GM13977 (cell line): ENCODE measurements at places on chromosomes 2 and 18.

GRCh38 chr2:40302751-40303325 lies 149.1 kb downstream of the SLC8A1 start:
- no peak for DNase-seq

DNA sequence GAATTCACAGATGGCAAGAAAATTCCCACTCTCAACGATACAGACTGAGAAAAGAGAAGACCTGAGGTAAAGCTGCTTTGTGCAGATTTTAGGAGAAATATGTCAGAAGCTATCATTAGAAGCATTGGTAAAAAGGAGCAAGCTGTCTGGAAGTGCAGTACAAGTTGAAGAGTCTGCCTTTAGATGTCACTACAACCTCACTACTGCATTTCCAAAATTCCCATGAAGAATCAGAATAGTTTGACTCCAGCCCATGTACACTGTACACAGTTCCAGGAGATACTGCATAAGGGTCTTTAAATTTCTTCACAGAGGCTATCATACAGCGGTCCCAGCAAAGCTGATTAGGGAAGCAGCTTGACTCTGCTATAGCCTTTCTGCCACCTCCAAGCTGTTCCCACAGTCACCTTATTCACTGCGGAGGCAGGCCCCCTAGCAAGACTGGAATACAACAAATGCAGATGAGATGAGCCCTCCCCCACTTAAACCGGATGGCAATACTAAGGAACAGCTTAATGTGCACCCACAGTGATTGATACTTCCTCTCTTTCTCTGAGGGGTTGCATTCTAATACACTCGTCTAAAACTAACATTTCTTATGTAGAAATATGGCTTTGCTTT lies 527.4 kb downstream of the TMEM182 start:
- DNase-seq: no peak

DNA sequence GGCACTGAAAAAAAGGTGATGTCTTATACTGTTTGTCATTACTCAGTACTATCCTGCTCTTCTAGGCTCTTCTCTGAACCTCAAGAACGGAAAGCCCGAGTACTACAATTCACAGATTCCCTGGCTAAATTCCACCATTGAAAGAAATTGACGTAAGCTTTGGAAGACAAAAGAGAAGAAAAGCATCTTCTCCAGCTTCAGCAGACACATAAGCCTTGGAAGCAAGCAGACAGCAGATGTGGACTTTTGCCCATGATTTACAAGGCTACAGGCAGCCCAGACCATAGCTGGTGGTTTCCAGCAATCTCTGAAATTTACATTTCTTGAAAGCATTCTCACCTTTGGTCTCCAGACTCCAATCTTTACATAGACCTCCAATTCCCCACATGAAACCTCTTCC lies 289.0 kb downstream of the C1D start:
- DNase-seq: no peak

GRCh38 chr18:42486271-42486670 lies 531.2 kb downstream of the PIK3C3 start:
- no peak for DNase-seq

DNA sequence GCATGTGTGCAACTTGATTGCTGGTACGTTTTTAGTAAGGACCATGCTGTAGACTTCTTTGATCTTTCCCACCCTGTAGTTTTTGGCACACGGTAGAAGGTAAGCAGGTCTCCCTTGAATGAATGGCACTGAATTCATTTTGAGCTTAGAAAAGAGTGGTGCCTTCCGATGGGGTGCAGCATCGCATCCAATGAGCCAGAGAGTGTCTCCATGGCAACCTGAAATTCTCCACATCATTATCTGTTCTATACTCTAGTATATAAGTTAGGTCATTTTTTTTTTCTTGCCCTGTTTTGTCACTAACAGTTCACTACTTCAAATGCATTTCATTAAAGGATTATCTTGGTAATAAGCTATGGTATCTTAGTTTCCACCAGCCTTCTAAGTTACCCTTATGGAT lies 81.2 kb upstream of the REV1 start:
- no peak for DNase-seq

GRCh38 chr2:239397931-239398471 lies 2.8 kb downstream of the HDAC4 start:
- DNase-seq: no peak

DNA sequence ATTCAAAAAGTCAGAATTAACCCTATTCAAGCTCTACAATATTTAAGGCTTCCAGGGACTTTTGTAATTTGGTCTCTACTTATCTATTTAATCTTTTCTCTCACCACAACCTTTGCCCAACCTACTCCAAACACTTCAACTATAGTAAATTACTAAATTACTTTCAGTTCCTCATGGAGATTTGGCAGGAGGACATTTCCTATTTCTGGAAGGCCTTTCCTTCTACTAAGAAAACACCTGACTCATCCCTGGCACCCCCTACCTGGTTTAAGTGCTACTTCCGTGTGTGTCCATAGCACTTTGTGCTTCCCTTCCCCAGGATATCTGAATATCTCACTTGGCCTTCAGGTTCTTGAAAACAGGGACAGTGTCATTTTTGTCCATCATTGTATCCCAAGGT lies 96.3 kb downstream of the UPP2 start:
- no peak for DNase-seq

DNA sequence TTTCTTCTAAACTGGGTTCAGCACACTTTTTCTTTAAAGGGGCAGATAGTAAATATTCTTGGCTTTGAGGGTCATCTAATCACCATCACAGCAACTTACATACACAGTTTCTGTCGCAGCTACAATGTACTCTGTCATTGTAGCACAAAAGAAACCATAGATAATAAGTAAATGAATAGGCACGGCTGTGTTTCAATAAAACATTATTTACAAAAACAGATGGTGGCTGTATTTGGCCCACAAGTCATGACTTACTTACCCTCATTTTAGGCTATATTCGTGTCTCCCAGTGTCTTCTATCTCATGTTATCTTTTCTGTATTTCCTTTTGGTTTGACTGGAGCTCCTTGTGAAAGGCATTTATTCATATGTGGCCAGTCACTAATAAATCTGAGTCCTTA lies 168.3 kb downstream of the MAP2 start:
- no peak for DNase-seq

DNA sequence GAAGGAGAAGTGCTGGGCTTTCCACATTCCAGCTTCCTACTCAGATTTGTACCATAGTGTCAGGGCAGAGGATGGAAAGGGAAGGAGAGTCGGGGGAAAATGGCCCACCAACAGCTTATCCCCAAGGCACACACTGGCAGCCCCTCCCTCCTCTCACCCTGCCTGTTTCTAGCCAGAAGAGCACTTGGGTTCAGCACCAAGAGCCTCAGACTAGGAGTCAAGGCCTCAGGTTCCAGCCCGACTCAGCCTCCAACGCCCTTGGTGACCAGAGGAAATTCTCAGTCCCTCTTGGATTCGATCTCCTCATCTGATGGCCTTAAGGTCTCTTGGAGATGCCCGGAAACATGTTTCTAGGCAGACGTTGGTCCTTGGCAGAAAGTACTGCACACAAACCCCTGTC lies 53.9 kb downstream of the TNS1 start:
- DNase-seq: no peak

- DNase-seq: peak; percentile 28
Measured at GRCh38 chr2:75403991-75404428, 156.7 kb downstream of the EVA1A start.

DNA sequence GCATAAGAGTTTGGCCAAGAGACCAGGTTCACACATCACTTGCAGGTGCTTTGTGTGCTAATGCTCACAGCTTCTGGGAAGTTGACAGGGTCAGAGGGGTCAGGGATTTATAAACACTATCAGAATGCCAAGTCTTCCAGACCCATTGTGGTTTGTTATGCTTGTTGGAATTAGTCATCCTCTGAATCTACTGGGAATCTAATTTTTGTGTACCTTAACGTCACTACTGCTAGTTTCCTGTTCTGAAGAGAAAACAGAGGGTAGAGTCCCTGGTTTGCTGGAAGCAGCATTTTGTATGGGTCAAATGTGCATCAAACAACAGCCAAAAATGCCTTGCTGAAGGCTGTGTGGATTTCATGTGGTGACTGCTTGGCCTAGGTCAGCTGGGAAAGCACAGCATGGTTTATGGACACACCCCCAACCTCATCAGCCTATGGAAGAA lies 33.3 kb downstream of the ANTXR1 start:
- no peak for DNase-seq

DNA sequence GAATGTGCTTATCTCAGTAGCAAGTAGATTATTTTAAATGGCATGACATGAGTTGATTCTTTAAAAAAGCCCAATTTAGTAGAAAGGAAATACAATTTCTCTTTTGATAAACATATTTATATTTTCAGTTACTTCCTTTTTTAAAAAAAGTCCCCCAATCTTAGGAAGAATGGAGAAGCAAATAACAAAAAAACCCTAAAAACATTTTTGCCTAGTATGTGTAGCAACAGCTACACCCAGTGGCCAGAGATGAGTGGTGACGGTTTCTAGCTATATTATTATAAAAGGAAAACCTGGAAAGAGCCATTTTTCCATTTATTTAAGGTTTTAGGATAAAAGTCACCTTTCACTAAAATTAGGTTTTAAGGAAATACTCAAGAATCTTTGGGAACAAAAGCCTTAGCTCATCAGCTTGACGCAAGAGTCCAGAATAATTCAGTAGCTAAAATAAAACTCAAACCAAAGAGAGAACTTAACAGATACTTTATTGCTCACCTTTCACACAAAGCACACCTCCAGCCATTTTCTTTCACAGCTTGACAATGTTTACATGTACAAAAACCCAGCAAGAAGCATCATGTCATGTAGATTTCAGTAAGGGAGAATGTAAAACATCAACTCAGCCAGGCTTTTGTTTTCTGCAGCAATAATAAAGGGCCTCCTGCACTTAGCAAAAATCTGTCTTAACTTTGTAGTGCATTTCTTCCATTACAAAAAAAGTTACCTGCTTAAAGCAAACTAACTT lies 15.7 kb downstream of the FAM98A start:
- peak; percentile 27 for DNase-seq

DNA sequence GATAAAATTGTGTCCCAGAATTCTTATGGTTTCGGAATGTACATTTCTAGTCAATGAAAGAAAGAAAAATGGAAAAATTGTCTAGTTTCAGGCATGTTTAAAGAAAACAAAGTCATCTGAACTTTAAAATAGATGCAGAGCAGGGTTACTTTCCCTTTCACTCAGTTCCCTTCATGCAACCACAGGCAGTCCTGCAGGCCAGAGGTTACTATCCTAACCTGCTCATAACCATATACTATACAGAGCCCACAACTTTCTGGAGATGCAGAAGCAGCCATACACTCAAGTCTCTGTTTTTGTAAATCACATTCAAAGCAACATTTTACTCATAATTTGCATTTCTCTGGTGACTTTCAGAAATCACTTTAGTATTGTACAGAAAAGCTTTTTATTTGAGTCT lies 690.3 kb downstream of the MBD2 start:
- DNase-seq: no peak

DNA sequence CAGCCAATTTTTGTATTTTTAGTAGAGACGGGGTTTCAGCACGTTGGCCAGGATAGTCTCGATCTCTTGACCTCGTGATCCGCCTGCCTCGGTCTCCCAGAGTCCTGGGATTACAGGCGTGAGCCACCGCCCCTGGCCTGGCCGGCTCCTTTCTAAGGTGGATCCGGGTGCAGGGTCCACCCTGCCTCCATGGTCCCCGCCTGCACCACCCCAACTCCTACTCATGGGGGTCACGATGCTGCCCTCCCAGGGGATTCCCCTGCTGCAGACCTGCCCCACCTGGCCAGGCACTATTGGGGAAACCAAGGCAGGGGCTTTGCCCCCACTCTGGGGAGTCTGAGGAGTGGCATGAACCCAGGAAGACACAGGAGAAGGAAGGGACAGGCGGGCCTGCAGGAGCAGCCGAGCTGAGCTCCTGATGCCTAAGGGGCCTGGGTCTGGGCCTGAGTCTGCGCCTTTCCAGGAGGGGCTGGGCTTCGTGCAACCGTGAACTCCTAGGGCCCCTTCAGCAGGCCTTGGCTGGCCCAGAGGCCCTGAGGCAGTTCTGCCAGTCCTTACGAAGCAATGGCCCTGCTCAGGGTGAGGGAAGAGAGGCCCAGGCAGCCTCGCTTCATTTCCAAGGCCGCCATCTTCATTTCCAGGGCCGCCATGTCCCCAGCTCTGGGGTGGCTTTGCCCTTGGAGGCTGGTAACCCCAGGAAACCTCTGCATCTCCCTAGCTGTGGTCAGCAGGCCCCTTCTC lies 67.2 kb upstream of the SMAD7 start:
- DNase-seq: no peak

DNA sequence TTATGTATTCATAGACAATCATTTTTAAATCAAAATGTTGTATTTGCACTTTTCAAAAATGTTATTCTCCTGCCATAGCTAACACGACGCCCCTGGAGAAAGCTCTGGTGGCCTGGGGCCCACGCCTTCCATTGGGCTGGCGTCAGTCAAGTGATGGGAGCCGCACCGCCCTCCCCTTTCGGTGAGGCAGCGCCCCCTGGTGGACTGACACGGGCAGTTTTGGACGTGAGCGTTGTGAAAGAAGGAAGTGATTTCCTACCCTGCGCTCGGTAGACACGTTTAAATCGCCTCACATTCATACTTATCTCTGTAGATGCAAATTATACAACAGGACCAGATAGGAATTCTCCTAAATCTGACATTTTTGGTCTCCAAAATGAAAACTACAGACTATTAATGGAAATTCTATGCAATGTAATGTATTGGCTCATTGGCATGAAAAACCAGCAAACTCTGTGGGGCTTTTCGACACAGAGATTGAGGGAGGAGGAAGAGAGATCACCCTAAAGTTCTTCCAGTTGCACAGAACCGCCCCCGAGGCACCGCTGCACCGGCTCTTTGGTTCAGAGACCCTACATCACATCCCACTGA lies 326.2 kb upstream of the SOX11 start:
- peak; percentile 54 for DNase-seq

DNA sequence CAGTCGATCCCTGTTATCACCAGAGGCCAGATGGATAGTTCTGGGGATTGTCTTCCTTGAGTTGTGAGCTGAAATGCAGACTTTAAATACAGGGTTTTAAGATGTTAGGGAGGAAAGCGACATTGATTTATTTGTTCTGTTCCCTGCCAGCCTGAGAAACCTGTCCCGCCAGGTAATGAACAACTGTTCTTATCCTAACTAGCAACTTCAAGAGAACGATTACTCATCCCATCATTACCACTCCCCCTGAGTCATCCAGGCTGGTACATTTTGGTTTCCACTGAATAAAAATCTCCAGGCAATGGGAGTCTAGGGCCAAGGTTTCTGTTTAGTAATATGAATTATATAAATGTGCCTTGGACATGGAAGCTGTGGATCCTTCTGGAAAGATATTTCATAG lies 131.2 kb downstream of the LYPD6B start:
- no peak for DNase-seq

DNA sequence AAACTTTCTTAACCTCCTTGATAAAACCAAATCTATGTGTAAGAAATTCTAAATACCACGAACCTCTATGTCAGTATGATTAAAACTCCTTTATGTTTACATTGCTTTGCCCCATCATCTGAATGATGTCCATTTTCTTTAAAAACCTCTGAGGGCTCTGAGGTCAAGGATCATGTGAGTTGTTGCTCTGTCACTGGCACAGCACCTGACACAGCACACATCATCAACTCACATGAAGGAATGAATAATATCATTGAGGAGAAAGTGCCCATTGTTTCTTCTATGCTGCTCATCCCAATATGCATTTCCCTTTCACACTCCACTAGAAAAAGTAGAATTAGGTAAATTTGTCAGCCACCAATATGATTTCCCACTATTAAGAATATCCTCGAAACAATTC lies 1178.7 kb upstream of the NRXN1 start:
- no peak for DNase-seq

- no peak for DNase-seq
Measured at GRCh38 chr18:70086085-70086484, 119.4 kb downstream of the RTTN start.
